ENCODE measurements at places on chromosomes 3 and 15. TPM values are rescaled to one million over a fixed set of nuclear protein-coding genes. Genes with fewer than 3 reads are reported as not detected.

Gene MRAS
- 11.2 TPM for total RNA-seq

Gene FOXB1
- not detected for total RNA-seq

DNA sequence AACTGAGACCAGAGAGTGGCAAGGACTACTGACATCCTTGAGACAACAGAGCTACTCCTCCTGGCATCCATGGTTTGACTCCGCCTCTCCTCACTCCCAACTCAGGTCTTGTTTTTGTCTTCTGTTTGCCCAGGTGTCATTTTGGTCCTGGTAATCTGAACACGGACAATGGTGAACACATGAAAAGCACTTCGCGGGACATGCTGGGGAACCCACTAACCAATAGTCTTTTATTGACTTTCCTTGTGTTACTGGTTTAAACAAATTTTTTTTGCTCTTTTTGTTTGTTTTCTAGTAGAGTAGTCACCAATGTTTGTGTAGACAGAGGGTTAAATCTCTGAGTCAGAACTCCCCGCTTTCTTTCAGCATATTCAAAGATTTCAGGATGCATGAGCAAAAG is 38.4 kb downstream of the LARP6 start:
- no peak for DNase-seq

Gene ATP10A
- total RNA-seq, result not detected

GRCh38 chr15:43749690-43750345 is 3.6 kb downstream of the PDIA3 start:
- DNase-seq, result no peak

Gene IL17RC
- 29.5 TPM for total RNA-seq

GRCh38 chr3:139440639-139441556 is 35.4 kb downstream of the RBP2 start:
- DNase-seq, result no peak

Gene LOXL1
- 189 TPM for total RNA-seq

- no peak for DNase-seq
Measured at GRCh38 chr3:136055491-136055890, 90.0 kb downstream of the PPP2R3A start.

DNA sequence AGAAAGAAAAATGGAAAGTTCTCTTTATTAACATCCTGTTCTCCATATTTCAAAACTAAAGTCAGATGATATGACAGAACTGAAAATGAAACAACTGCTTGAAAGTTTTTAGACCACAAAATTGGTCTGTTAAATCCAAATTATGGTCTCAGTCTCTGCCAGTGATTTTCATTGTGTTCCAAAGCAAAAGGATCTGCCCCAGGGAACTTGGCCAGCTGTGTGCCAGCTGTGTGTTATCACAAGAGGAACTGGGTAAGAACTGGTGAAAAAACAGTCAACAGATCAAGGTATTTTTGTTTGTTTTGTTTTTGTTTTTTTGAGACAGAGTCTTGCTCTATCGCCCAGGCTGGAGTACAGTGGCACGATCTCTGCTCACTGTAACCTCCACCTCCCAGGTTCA is 323.3 kb downstream of the CTNNB1 start:
- DNase-seq, result no peak

DNA sequence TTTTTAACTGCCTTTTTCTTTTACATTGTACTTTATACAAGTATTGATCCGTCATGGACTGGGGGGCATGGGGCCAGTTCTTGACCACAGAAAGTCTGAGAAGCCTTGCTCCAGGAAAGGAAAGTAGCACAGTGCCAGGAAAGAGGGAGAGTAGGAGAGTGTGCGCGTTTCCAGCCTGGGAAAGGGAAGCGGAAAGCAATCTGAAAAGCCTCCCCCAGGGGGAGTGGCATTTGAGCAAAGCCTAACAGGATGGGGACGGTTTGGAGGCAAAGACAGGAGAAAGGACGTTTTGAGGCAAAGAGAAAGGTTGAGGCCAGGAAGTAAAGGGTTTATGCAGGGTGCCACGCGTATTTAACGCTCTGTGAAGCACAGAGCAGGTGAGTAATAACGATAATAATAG is 116.9 kb downstream of the RORA start:
- DNase-seq, result no peak

- DNase-seq, result no peak
Measured at GRCh38 chr3:88979760-88980159, 127.7 kb upstream of the EPHA3 start.

Gene CALML4
- 1.5 TPM for total RNA-seq

Gene FBXO40
- not detected for total RNA-seq

Gene C3orf62
- 4.7 TPM for total RNA-seq

DNA sequence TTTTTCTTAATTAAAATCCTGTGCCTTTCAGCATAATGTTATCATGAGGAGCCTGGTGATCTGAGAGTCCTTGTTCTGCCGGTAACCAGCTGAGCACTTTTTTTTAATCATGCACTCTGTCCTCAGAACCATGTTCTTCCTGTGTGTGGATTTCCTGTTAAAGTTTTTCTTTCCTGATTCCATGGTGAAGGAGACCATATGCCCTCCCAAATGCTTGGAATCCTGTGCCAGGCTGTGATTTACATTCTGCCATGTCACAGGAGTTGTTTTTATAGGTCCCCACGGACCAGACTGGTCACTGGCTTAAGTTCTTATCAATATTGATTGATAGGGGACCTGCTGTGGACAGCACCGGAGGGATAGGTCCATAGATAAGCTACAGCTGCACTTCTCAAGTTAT is 257.8 kb downstream of the SLCO3A1 start:
- no peak for DNase-seq

Gene PPP2R3A
- total RNA-seq, result 22.5 TPM

Gene DCLK3
- total RNA-seq, result not detected

Gene MCF2L2
- total RNA-seq, result not detected

Gene UNC13C
- not detected for total RNA-seq

DNA sequence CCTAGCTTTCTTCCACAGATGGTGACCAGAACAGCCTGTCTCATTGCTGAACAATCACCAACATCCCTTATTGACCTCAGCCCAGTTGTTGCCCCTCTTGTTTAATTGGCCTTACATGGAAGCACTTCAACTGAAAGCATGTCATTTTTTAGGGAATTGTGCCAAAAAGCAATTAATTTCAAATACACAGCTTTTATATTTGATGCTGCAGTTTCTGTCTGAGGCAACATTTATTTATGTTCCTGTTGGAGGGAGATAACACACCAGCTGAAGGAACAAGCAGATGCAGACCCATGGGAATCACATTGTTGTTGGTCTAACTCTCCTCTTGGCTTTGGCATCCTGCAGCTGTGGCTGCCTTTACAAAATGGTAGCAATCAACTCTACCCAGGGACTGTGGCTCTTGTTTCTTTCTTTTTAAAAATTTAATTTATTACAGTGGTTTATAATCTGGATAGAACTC is 498.1 kb upstream of the RGMA start:
- DNase-seq, result no peak

- DNase-seq, result peak; percentile 11
Measured at GRCh38 chr15:31328428-31328968, 1.9 kb downstream of the KLF13 start.

GRCh38 chr3:7205962-7206361 is 345.0 kb downstream of the GRM7 start:
- no peak for DNase-seq

- DNase-seq, result no peak
Measured at GRCh38 chr15:39979606-39980005, 45.7 kb downstream of the EIF2AK4 start.

DNA sequence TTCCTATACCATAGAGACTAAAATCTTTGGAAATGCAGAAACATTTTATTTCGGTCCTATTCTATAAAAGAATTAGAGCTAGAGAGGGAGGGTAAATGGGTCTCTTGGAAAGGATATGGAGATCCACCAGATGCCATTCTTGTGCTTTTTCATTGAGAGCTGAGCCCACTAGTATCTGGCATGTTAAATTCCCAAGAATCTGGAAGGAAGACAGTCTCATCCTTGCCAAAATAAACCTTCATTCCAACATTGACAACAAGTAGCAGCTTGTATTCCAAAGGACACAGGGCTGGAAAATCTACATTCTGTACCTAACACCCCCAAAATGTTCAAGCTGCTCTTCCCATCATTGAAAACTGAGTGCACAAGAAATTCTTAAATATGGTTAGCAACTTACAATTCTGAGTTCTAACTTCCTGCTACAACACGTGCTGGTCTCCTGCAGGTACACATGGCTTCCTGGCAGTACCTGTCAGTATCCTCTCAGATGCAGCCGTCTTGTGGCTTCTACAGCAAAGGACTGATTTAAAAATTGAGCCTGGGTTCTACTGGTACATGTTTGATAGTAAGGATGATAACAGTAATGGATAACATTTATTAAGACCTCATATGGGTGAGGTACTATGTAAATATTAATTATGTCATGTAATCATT is 348.1 kb downstream of the SV2B start:
- no peak for DNase-seq

- DNase-seq, result no peak
Measured at GRCh38 chr3:48891606-48892005, 7.1 kb downstream of the SLC25A20 start.

Gene LINS1
- total RNA-seq, result 16.9 TPM

GRCh38 chr3:35183927-35184675 is 455.2 kb upstream of the ARPP21 start:
- DNase-seq, result no peak

DNA sequence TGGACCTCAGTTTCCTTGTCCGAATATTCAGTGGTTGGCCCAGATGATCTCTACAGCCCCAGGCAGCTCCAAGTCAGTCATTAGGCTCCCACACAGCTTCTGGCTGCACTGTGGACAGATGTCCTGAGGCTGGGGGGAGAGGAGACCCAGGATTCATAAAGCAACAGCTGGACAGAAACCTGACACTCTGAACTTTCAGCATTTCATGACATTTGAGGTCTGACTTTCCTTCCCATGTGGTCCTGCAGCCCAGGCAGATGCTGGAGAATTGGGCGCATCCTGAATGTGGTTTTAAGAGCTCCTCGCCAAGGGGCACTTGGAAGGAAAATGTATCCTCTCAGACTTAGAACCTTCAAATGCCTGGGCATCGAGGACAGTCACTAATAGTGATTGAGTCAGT is 307.6 kb upstream of the LRRFIP2 start:
- no peak for DNase-seq

Measured in M059J (cell line).